Gastrocnemius medialis (tissue), 4 donors: ENCODE measurements at places on chromosomes 2 and 18.
A peak's percentile ranks its signal among the peaks of the same experiment; 100 is the strongest.

- peak; percentile 78 for DNase-seq
Observed at GRCh38 chr2:216887138-216887537, 27.3 kb upstream of the TNP1 start.

GRCh38 chr2:226703514-226703913 lies 96.1 kb downstream of the IRS1 start:
- no peak for DNase-seq

DNA sequence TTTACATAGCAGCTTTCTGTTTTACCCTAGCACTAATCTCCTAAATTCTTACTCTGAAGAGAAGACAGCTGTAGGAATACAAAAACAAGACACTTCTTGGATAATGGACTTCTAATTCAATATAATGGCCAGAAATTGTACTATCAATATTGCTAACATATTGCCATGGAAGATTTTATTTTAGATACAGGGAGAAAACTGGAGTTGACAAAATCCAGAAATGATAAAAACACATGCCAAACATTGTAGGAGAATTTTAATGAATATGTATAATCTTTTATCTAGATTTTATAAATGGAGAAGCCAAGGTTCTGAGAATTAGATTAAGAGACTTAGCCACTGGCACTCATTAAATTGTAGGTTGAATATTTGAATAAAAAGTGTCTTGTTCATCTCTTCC lies 1838.8 kb upstream of the LRRTM1 start:
- DNase-seq = no peak

- DNase-seq = peak; percentile 74
Observed at GRCh38 chr2:16644221-16644925, 21.3 kb downstream of the CYRIA start.

DNA sequence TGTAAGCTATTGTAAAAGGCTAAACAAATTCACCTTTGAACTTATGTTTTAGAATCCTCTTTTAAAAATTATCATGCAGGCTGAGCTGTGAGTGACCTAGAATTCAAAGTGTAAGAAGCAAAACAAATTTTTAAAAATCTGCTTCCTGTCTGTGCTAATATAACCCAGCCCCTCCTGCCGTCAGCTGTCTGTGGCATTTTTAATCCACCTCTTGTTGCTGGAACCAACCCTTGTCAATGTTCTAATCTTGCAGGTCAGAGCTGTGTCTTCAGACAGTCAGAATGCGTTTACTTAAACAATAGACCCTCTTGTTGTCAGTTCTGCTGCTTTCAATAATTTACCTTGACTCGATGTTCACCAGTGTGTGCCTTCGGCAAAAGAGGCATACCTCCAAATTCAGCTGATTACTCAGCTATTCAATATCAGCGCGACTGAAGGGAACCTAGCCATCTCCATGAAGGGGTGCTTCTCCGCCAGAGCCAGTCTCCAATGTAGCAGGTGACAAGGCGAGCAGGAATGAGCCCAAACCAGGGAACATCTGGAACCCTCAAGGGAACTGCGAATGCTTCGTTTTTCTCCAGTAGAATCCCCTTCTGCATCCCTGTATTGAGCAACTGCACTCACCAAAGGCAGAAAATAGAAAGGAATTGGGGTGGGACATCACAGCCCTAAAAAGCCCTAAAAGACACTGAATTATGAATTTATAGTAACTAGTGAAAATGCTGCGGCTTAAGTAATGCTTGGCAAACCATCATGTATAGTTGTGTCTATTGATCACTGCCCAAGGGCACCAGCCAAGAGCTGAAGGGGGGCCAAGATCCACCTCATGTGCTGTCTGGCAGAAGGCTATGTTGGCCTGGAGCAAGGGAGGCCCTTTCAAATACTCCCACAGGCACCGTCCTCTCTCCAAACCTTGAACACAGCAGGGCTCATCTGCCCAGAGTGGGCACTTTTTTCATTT lies 62.5 kb downstream of the LYPD6B start:
- DNase-seq = no peak

DNA sequence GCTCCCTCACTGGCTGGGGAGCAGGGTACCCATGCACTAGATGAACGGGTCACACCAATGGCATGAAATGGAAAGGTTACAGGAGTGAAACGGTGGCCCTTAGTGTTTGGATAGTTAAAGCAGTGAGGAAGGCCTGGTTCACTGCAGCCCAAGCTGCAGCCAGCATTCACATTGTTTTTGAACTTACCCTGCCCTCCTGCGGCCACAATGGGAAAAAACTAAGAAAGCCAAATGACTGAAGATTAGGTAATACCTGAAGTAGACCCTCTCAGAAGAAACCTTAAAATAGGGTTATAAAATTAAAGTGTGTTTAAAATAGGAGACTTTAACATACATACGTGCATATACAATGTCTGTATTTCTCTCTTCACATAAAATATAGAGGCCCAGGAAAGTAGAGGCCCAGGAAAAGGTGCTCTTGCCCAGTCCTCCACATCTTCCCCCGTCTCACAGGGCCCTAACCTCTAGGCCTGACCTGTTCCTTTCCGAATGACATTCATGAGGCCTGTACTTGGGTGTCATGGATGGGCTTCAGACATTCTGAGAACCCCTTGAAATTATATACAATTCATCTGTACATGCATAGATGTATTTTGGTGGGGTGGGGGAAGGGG lies 33.3 kb downstream of the DOK1 start:
- peak; percentile 41 for DNase-seq

DNA sequence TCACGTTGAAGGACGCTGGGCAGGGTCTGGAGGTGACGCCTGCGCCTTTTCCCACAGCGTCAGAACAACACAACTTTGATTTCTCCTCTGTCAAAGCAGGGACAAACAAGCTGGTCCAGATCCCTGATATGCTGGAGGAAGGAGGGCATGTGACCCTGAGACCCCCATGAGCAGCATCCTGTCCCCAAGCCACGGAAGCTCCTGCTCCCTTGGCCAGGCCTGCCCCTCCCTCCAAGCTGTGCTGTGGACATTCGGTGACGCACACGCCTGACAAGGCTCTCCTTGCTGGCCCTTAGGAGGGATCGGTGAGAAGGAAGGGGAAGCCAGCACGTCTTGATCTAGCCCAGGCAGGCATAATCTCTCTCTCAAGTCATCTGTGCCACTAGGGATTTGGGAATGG lies 11.3 kb downstream of the MLPH start:
- no peak for DNase-seq

DNA sequence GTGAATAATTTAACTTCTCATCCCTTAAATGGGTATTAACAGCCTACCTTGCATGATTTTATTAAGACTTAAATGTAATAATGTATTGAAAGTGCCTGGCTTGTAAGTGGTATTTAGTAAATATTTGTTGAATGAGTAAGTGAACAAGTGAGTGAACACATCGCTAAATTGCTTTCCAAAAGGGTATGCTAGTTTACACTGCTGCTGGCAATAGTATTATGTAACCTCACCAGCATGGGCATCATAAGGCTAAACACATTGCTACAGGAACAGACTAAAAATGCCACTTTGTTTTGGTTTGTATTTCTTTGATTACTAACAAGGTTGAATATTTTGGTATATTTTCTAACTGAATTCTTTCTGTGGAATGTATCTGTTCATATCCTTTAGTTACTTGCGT lies 9.8 kb downstream of the WDR43 start:
- DNase-seq = no peak

GRCh38 chr2:73256618-73256922 lies 22.5 kb downstream of the CCT7 start:
- DNase-seq = no peak

DNA sequence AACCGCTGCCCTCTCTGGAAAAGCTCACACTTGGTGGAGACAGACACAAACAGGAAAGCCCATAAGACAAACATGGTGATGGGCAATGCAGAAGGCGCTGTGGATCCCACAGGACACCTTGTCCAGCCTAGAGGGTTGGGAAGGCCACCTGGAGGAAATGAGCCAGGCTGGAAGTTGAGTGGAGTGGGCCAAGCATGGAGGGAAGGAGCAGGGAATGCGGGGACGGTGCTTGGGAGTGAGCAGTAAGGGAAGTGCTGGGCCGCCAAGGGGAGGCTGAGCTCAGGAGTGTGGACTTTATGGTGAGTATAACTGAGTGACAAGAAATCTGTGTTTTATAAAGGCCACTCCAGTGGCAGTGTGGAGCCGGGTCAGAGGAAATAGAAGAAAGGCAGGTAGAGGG lies 2.8 kb upstream of the GRHL1 start:
- DNase-seq = no peak

DNA sequence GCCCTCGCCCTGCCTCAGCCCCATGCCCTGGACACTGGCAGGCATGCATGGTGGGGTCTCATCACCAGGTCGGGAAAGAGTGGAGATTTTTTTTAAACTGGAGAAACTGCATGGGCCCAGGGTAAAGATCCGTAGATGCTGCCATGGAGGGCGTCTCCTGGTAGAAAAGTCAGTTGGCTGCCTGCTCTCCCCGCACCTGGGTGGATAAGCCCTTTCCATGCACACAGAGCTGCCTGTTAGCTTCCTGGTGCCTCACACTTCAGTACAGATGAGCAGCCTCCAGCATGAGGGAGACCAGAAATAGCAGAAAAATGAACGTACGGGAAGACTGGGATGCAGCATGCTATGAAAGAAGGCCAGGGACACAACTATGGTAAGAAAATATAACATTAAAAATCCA lies 92.0 kb downstream of the ASAP2 start:
- DNase-seq = no peak

DNA sequence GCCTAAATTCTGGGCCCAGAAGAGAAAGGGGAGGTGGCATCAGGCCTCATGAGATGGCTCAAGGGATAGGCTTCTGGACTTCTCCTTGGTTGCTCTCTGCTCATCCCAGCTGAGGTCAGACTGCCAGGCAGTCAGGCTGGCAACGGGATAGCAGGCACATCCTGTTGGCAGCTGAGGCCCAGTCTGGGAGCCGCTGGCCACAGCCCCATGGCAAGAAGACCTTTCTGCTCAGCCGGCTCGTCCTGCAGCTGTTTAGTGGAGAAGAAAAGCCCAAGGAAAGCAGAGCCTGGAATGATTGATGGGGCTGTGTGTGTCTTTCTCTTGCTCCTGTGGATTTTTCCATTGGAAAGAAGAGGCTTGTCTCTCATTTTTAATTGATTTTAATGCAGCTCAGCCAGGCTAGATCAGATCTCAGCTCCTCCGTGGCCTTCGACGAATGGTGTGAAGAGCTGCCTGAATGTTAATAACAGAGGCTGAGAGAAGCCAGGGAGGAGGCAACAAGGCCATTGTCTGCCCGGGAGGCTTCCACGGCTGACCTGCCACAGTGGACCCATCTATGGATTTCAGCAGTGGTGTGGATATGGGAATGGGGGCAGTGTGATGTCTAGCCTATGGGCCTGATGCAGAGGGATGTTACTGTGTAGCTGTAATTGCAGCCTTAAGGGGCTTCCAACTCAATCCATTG lies 99.5 kb downstream of the HS1BP3 start:
- DNase-seq = peak; percentile 89

GRCh38 chr2:30527411-30527810 lies 80.4 kb downstream of the LCLAT1 start:
- DNase-seq = no peak

GRCh38 chr2:162243294-162243693 lies at the start of gene FAP:
Gene FAP (minus strand): TSS chr2:162243445. CDS start chr2:162243327, 118 bp downstream.
- no peak for DNase-seq

DNA sequence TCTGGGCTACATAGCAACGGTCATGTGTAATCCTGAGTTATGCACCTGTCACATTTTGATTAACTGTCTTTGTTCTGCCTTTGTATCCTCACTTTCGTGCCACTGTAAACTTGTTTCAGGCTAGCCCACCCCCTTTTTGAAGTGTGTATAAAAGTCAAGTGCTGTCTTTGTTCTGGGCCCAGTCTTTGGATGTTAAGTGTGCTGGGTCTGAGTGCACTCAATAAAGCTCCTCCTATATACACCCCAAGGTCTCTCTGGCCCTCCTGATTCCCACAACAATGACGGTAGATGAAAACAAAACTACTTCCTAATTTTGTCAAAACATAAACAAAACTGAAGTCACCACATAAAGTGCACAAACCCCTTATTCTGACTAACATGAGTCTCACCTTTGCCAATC lies 633.4 kb downstream of the DSC3 start:
- DNase-seq = no peak

DNA sequence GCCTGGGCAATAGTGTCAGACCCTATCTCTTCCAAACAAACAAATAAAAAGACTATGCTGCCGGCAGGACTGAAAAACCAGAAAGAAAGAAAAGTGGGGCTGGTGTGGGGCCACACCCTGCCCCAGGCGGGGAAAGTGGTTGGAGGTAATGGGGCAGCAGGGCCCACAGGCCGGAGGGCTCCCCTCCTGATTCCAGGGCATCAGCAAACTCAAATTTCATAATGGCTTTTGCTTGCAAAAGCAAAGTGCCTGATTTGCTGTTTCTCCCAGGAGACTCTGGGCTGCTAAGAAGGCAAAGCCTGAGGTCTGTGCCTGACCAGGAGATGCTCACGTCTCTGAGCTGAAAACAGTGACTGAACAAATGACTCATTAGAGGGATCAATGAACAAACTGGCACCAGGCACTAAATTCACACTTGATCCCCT lies 121.9 kb downstream of the HDAC4 start:
- DNase-seq = peak; percentile 50

GRCh38 chr18:10149768-10150556 lies 236.1 kb downstream of the VAPA start:
- no peak for DNase-seq

- DNase-seq = no peak
Observed at GRCh38 chr2:118813601-118814339, 33.7 kb downstream of the EN1 start.

GRCh38 chr18:77119101-77119850 lies 13.3 kb downstream of the MBP start:
- DNase-seq = peak; percentile 10

- DNase-seq = no peak
Observed at GRCh38 chr18:60910534-60910933, 422.7 kb upstream of the CDH20 start.

GRCh38 chr2:196353717-196354116 lies 182.3 kb upstream of the STK17B start:
- DNase-seq = no peak

GRCh38 chr18:46502444-46502843 lies 154.6 kb downstream of the LOXHD1 start:
- DNase-seq = no peak

- DNase-seq = no peak
Observed at GRCh38 chr18:47619771-47620448, 310.5 kb downstream of the SMAD2 start.

DNA sequence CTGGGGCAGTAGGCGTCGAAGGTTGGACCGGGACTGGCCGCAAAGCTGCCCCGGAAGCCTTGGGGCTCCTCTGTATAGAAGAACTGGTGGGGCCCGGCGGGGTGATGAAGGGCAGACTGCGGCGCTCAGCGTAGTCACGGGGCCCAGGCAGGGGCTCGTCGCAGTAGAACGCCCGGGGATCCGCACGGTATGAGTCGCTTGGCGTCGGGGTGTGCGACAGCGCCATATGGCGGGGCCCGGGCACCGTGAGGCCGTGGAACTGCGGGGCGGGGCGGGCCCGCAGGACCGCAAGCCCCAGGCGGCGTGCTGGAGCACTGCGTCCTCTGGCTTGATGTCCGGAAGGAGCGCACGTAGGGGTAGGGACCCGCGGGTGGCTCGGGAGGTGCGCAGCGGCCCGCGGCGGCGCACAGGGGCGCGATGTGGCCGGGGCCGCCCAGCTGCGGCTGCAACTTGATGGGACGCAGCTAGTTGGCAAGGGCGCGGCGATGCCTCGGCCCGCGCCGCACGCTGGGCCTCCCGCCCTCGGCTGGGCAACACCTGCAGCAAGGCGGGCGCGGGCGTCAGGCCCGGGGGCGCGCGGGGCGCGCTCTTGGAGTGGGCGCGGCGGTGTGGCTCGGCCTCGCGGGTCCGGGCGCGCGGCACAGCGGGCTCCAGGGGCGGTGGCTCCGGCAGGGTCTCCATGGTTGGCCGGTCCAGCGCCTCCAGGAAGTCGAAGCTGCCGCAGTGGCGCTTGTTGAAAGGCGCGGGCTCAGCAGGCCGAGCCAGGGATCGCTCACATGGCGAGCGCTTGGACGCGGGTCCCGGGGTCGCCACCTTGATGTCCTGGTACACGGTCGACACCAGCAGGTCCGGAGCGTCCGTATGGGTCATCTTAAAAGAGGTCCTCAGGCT lies 251.4 kb downstream of the ANKRD30B start:
- DNase-seq = no peak
